Stimulated activated CD8-positive, alpha-beta memory T cell treated with anti-CD3 and anti-CD28 coated beads, Interleukin-4, amount 100 ng/mL, for 4 hours (primary cell): ENCODE measurements at places on chromosomes 1 and 21.

- DNase-seq, result no peak
These were observed 5.0 kb downstream of the RBM15 start for GRCh38 chr1:110344152-110344551.

GRCh38 chr1:183572721-183573120 is 17.5 kb downstream of the NCF2 start:
- no peak for DNase-seq

GRCh38 chr1:76687307-76688175 is 179.7 kb upstream of the ST6GALNAC5 start:
- no peak for DNase-seq

GRCh38 chr1:7224081-7224534 is 438.9 kb downstream of the CAMTA1 start:
- no peak for DNase-seq

DNA sequence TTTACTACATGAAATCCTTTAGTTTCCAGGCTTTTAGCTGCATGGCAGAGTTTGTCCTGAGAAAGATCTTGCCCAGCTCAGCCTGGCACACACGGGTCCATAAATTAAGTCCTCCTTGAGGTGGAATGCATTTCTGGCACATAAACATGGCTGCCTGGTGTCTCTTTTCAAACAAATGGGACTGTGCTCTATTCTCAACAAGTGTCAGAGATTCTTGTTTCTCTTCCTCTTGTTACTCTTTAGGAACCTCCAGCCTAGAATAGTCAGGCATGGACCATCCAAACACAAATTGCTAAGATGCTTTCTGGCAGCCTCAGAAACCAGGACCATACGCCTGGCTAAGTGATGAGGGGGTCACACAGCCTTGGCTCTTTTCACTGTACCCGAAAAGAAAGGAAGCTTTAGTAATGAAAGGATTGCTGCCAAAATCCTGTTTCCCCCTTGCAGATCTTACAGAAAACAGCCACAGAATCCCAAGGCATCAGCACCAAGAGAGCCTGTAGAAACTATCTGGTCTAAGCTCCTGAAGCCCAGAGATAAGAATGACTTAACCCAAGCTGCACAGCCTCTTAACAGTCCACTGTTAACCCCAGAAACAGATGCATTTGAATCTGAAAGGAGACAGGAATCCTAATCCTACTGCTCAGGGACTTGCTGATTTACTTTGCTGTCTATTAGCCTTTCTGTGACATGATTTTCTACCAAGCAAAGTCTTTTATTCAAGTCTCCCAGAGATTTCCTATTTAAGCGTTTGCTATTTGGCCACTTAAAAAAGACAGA is 31.9 kb upstream of the NRDC start:
- no peak for DNase-seq

GRCh38 chr1:205371871-205372660 is 15.3 kb upstream of the KLHDC8A start:
- DNase-seq, result no peak

- DNase-seq, result no peak
These were observed 18.8 kb upstream of the GUCA2A start for GRCh38 chr1:42183210-42183956.

DNA sequence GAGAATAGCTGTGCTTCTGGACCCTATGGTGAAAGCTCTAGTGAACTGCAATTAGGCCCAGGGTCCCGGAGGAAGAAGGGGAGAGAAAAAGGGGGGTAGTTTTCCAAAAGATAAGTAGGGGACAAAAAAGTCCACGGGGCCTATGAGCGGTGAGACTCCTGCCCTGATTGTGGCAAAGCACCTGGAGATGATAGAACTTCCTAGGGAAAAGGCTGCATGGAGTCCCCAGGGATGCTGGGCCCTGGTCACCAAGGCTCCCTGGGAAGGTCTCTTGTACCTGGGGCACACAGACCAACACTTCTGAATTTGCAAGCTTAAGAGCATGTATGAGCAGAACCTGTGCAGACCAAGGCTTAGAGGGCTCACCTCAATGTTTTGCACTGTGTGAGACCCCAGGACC is 5.4 kb upstream of the SHISA4 start:
- no peak for DNase-seq

DNA sequence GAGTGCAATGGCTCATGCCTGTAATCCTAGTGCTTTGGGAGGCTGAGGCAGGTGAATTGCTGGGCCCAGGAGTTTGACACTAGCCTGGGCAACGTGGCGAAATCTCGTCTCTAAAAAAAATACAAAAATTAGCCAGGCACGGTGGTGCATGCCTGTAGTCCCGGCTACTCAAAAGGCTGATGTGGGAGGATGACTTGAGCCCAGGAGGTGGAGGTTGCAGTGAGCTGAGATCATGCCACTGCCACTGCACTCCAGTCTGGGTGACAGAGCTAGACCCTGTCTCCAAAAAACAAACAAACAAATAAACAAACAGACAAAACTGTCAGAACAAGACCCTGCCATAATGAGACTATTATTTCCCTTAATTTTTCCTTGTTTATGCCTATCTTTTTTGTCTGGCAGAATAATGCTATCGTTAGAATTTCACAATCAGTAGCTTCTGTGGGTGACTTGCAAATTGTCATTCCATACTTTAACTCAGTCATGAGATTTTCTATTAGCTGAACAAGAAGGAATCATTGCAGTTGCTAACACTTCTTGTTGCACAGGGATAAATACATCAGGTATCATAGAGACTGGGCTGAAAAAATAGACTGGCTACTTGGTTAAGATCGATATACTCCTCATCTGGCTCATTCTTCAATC is 7.5 kb upstream of the THEM4 start:
- DNase-seq, result no peak

DNA sequence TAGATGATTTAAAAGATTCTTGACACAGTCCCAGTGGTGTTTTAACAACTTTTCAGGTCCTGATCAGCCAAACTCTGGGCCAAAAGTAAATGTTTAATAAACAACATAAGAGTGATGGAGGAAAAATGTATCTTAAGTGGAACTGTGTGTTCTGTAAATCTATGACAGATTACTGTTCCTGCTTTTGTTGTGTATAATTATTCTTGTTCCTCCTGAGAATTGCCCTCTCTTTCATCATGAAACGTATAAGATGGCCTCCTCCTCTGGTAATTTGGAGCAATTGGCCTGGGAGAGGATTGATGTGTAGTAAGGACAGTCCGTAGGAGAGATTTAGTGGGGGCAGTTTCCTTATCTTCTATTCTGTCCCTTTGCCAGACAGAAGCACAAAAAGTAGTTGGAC is 34.5 kb downstream of the GALNT2 start:
- DNase-seq, result no peak
